Activated B cell treated with CpG ODN at 0.5 μM for 24 hours (primary cell): ENCODE measurements at places on chromosomes 4 and X. TPM values are rescaled to one million over a fixed set of nuclear protein-coding genes. Genes with fewer than 3 reads are reported as not detected.

- H3K4me1 ChIP-seq = no peaks in the 10 kb centered on the region
- H3K4me3 ChIP-seq = no peak overlapping the region
- no peak overlapping the region for H3K27ac ChIP-seq
- no peaks in the 10 kb centered on the region for H3K27me3 ChIP-seq
- no peak for DNase-seq
Measured at GRCh38 chr4:137711502-137711901, 179.2 kb upstream of the PCDH18 start.

GRCh38 chrX:3715921-3716320 is 2.5 kb upstream of the PRKX start:
- H3K4me3 ChIP-seq = no peak overlapping the region
- no peaks in the 10 kb centered on the region for H3K27me3 ChIP-seq
- H3K36me3 ChIP-seq = peaks cover 3% of the 10 kb centered on the region
- peaks cover 13% of the 10 kb centered on the region for H3K4me1 ChIP-seq
- DNase-seq = no peak
- H3K27ac ChIP-seq = no peak overlapping the region

DNA sequence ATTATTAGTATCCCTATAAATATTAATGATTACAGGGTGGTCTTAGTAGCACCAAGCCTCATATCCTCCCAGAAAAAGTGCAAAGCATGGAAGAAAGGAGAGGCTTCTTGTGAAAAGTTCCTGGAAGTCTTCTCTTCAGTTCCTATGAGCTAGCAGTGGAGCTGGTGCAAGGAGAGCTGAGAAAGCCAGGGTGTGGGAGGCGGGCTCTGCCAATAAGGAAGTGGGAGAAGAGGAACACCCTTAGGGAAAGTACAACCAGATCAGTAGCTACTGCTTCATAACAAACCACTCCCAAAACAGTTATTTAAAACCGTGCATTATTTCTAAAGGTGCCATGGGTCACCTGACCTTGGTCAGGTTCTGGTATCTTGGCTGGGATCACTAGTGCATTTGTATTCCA is 72.4 kb downstream of the MAP9 start:
- H3K36me3 ChIP-seq = no peaks in the 10 kb centered on the region
- no peaks in the 10 kb centered on the region for H3K27me3 ChIP-seq
- no peak overlapping the region for H3K27ac ChIP-seq
- H3K4me1 ChIP-seq = no peaks in the 10 kb centered on the region
- H3K4me3 ChIP-seq = no peak overlapping the region
- DNase-seq = no peak

GRCh38 chr4:63049726-63050125 is 1359.5 kb downstream of the TECRL start:
- no peak overlapping the region for H3K27ac ChIP-seq
- no peak overlapping the region for H3K4me3 ChIP-seq
- no peaks in the 10 kb centered on the region for H3K27me3 ChIP-seq
- no peak for DNase-seq
- H3K36me3 ChIP-seq = no peaks in the 10 kb centered on the region
- H3K4me1 ChIP-seq = no peaks in the 10 kb centered on the region

GRCh38 chrX:32480019-32480418 is 731.3 kb downstream of the DMD start:
- no peak overlapping the region for H3K27ac ChIP-seq
- DNase-seq = no peak
- H3K4me1 ChIP-seq = no peaks in the 10 kb centered on the region
- H3K36me3 ChIP-seq = no peaks in the 10 kb centered on the region

DNA sequence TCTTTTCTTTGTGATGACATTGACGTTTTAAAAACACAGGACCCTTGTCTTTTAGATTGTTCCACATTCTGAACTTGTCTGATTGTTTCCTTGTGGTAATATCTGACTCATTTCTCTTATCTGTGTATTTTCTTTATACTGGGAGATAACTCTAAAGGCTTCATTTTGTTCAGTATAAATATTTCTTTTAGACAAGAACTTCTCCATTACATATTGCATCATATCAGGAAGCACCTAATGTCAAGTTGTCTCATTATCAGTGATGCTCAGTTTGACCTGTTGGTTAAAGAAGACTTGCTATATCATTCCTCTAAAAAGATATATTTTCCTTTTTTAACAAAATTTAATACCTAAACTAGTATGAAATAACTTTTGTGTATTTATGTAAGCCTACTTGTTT is 152.3 kb upstream of the BMP3 start:
- H3K27me3 ChIP-seq = no peaks in the 10 kb centered on the region
- H3K4me1 ChIP-seq = peaks cover 28% of the 10 kb centered on the region
- no peak for DNase-seq

DNA sequence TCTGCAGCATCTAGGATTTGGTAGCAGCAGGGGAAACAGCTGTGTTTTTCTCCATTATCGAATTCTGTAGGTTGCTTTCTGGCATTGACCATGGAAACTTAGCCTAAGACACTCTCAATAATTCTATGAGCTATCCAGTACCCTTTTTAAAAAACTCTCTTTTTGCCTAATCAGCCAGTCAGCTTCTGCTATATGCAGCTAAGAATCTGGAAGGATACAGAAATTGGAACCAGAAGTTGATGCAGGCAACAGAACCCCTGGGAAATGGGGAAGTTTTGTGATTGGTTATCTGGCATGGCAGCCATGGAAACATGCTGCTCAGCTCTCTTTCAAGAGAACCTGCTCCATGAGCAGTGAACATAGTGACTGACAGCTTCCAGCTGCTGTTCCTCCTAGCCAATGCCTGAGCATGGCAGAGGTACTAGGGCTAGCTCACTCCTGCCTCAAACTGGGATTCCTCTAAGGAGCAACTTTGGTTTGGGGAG is 417.6 kb upstream of the MAOA start:
- no peak overlapping the region for H3K27ac ChIP-seq
- no peaks in the 10 kb centered on the region for H3K27me3 ChIP-seq
- H3K4me1 ChIP-seq = no peaks in the 10 kb centered on the region

- DNase-seq = no peak
- H3K4me3 ChIP-seq = no peak overlapping the region
- peaks cover 14% of the 10 kb centered on the region for H3K4me1 ChIP-seq
- H3K27me3 ChIP-seq = no peaks in the 10 kb centered on the region
Measured at GRCh38 chr4:73613130-73613529, 7.1 kb downstream of the RASSF6 start.

GRCh38 chrX:10833299-10834169 is 213.1 kb upstream of the MID1 start:
- no peaks in the 10 kb centered on the region for H3K36me3 ChIP-seq
- no peaks in the 10 kb centered on the region for H3K27me3 ChIP-seq
- DNase-seq = no peak
- no peak overlapping the region for H3K27ac ChIP-seq

DNA sequence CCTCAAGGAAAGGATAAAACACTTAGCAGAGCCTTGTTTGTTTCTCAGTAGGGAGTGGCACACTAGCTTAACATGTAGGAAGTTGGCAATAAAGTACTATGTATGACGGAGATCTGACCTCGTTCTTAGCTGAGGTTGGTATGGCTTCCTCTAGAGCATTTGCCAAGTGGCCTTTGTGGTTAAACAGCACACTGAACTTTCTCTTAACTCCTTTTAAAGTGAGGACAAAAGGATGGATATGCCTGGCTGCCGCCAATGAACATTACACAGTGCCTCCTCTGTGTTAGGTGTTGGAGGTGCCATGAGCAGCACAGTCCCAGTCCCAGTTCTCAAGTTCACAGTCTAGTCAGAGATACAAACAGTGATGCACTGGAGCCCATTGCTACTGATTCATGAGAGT is 54.4 kb downstream of the VGLL1 start:
- H3K4me3 ChIP-seq = no peak overlapping the region
- no peaks in the 10 kb centered on the region for H3K4me1 ChIP-seq
- no peaks in the 10 kb centered on the region for H3K27me3 ChIP-seq
- H3K36me3 ChIP-seq = no peaks in the 10 kb centered on the region
- H3K27ac ChIP-seq = no peak overlapping the region

DNA sequence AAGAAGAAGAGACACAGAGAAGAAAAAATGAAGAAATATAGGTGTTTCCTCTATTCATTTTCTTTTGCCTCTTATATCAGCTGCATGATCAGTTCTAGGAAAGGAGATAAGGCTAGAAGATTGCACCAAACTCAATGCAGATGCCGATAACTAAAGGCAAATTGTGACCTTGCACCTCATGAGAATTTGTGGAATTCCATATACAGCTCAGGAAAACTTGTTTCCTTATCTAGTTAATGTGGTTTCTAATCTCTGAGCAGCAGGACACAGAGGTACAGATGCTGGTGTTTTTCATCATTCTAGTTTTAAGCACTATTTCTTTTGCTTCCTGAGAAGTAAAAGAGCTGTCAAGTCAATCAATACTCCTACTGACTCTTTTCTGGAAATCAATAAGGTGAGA is 104.6 kb upstream of the NWD2 start:
- H3K27ac ChIP-seq = no peak overlapping the region
- H3K4me1 ChIP-seq = no peaks in the 10 kb centered on the region
- H3K27me3 ChIP-seq = no peaks in the 10 kb centered on the region
- no peaks in the 10 kb centered on the region for H3K36me3 ChIP-seq
- no peak overlapping the region for H3K4me3 ChIP-seq
- no peak for DNase-seq

- H3K36me3 ChIP-seq = no peaks in the 10 kb centered on the region
- H3K27ac ChIP-seq = no peak overlapping the region
- no peak overlapping the region for H3K4me3 ChIP-seq
- DNase-seq = no peak
- H3K27me3 ChIP-seq = no peaks in the 10 kb centered on the region
Measured at GRCh38 chrX:4851534-4851933, 1138.1 kb upstream of the PRKX start.

- peak overlapping the region; percentile 98 for H3K27ac ChIP-seq
- DNase-seq = no peak
- H3K4me1 ChIP-seq = peaks cover 33% of the 10 kb centered on the region
- peak overlapping the region; percentile 98 for H3K4me3 ChIP-seq
- H3K27me3 ChIP-seq = no peaks in the 10 kb centered on the region
Measured at GRCh38 chrX:53223955-53224859, 800 bp downstream of the KDM5C start.

DNA sequence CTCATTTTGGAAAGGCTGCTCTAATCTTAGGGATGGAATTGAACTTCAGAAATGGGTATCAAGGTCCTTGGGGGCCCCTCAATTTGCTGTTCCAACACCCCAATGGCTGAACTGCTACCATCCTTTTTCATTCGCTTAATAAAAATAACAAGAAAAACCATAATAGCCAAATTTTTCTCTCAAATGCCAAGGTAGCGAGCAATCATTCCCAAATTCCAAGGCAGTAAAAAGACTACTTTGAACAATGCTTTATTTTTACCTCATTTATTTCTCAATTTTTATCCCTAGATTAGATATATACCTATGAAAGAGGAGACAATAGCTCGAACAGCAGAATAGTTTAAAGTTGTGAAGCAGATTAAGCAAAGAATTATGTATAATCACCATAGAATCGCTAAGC is 323.4 kb upstream of the SLC7A11 start:
- H3K27me3 ChIP-seq = no peaks in the 10 kb centered on the region
- DNase-seq = no peak

GRCh38 chrX:6968231-6968630 is 179.3 kb upstream of the STS start:
- H3K4me3 ChIP-seq = no peak overlapping the region
- no peak for DNase-seq
- no peaks in the 10 kb centered on the region for H3K27me3 ChIP-seq

- H3K27me3 ChIP-seq = peaks cover 9% of the 10 kb centered on the region
- no peak overlapping the region for H3K4me3 ChIP-seq
- DNase-seq = no peak
- H3K27ac ChIP-seq = no peak overlapping the region
- H3K4me1 ChIP-seq = peaks cover 6% of the 10 kb centered on the region
Measured at GRCh38 chr4:53598901-53599300, 7.6 kb upstream of the LNX1 start.

- no peaks in the 10 kb centered on the region for H3K36me3 ChIP-seq
- H3K27ac ChIP-seq = no peak overlapping the region
- no peaks in the 10 kb centered on the region for H3K27me3 ChIP-seq
- H3K4me3 ChIP-seq = no peak overlapping the region
- H3K4me1 ChIP-seq = no peaks in the 10 kb centered on the region
- no peak for DNase-seq
Measured at GRCh38 chr4:137676357-137676998, 144.2 kb upstream of the PCDH18 start.

DNA sequence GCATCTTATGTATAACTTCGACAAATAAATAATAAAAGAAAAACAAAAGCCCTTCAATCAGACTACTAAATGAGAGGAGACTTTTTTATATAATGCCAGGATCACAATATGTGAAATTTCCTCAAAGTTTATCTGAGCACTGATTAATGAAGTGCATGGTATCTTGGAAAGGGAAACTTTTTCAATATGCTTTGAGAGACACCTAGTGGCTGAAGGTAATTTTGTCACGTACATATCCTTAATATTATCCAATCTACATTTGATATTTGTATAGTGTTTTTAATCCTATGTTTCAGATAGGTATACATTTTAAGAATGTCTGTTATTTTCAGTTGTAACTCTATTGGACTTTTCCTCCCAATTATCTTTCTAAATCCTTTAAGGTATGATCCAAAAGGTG is 146.8 kb downstream of the KLHL4 start:
- H3K4me3 ChIP-seq = no peak overlapping the region
- H3K36me3 ChIP-seq = no peaks in the 10 kb centered on the region
- no peak overlapping the region for H3K27ac ChIP-seq
- no peaks in the 10 kb centered on the region for H3K27me3 ChIP-seq
- no peak for DNase-seq

- no peak overlapping the region for H3K4me3 ChIP-seq
- H3K4me1 ChIP-seq = no peaks in the 10 kb centered on the region
- H3K27me3 ChIP-seq = no peaks in the 10 kb centered on the region
Measured at GRCh38 chrX:101460669-101461068, 24.6 kb upstream of the ARMCX4 start.

- no peaks in the 10 kb centered on the region for H3K27me3 ChIP-seq
- no peak overlapping the region for H3K27ac ChIP-seq
Measured at GRCh38 chr4:179097741-179098140, 1655.5 kb upstream of the AGA start.

DNA sequence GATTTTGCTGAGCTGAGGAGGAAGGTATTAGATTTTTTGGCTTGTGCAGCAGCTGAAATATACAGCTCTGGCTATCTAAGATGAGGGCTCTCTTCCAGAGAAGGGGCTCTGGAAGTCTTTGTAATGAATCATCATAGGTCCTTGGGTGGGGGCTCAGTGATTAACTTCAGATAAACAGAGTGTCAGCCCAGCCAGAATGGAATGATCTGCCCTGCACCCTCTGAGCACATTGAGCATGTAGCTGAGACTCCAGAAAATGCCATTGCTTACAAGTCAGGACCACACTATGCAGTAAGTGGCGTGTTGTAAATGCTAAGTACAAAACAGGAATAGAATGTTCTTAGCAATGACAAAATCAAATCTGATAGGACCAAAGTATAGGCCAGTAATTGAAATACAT is 836.0 kb downstream of the PDHA2 start:
- H3K4me3 ChIP-seq = no peak overlapping the region
- no peaks in the 10 kb centered on the region for H3K27me3 ChIP-seq
- H3K27ac ChIP-seq = no peak overlapping the region
- no peaks in the 10 kb centered on the region for H3K4me1 ChIP-seq
- DNase-seq = no peak

TMPRSS11D gene
- total RNA-seq = not detected in 2 replicates

SMAD1 gene
- not detected in 2 replicates for total RNA-seq

CXCL11 gene
- not detected in 2 replicates for total RNA-seq

RGN gene
- 0.24 and 0.27 TPM in 2 replicates for total RNA-seq

CT47B1 gene
- total RNA-seq = not detected in 2 replicates

SSX2 gene
- total RNA-seq = not detected in 2 replicates

TACC3 gene
- total RNA-seq = 16.1 and 20.5 TPM in 2 replicates

SPACA5 gene
- not detected in 2 replicates for total RNA-seq

NSG1 gene
- total RNA-seq = not detected in 2 replicates

CT55 gene
- total RNA-seq = not detected in 2 replicates

PHKA1 gene
- not detected in 2 replicates for total RNA-seq

DMRTC1 gene
- total RNA-seq = 0.27 and 0.71 TPM in 2 replicates

SFRP2 gene
- total RNA-seq = not detected in 2 replicates

DRP2 gene
- 0.07 TPM in 2 replicates for total RNA-seq

GYPE gene
- total RNA-seq = 3.7 and 4.0 TPM in 2 replicates

GAGE12J gene
- total RNA-seq = not detected in 2 replicates
